ENCODE measurements at places on chromosomes 12 and 14.

DNA sequence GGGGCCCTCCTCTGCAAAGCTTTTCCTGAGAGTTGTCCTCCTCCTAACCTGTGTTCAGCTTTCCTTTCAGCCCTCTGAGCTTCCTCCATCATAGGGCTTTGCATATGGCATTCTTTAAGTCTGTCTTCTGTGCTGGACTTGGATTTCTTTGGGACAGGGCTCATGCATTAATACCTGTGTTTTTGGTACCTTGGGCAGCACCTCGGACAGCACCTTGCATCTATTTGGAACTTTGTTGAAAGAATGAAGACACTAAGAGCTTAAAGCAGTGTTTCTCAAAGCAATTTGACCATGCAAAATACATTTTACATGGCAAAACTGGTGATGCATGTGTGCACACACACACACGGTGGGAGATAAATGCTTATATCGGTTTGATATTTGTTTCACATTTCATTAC lies 115.0 kb upstream of the SRRM4 start:
- peak; percentile 7 for DNase-seq

- DNase-seq, result no peak
Measured at GRCh38 chr12:88884600-88884999, 304.3 kb upstream of the KITLG start.

GRCh38 chr12:92796650-92797049 lies 93.9 kb downstream of the PLEKHG7 start:
- DNase-seq, result no peak

- DNase-seq, result no peak
Measured at GRCh38 chr12:4643747-4644146, 5.1 kb downstream of the AKAP3 start.

DNA sequence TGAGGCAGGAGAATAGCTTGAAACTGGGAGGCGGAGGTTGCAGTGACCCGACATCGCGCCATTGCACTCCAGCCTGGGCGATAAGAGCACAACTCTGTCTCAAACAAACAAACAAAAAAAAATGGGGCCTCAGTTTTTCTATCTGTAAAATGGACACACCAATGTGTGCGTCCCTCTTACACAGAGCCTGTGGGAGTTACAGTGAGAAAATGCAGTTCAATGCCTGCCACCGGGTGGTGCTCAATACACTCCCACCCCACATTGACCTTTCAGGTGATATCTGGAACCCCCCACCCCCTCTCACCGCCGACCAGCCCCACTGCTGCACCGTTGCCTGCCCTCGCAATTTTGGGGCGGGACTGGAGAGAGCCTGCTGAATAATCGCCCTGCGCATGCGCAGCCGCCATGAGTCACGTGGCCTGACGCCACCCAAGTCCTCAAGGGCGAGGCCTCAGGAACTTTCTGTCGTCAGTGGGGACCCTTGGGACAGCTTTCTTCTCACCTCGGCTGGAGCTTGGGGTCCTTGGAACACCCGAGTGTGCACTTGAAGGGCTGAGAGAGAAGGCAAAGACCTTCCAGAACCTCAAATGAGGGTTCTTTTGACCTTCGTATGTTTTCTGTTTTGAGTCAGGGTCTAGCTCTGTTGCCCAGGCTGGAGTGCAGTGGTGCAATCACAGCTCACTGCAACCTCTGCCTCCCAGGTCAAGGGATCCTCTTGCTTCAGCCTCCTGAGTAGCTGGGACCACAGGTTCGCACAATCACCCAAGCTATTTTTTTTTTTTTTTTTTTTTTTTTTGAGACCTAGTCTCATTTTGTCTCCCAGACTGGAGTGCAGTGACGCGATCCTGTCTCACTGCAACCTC lies 14.6 kb upstream of the CABP1 start:
- no peak for DNase-seq

Data from stomach (tissue), 19 donors.